Activated CD8-positive, alpha-beta memory T cell treated with anti-CD3 and anti-CD28 coated beads for 48 hours (primary cell): ENCODE measurements at places on chromosomes 1 and 21.

DNA sequence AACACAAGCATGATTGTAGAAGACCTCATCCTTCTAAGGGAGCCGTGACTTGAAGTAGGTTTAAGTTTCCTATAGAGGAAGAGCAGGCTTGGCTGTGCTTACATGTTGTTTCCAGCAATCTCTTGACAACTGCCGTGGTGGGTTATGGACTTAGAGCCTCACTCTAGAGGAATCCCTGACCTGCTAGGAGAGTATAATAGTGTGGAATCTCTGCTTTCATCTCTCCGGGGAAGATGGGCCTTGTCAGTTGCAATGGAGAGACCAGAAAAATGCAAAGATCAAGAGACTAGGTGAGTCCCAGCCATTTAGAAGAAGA lies 137.6 kb downstream of the MIS18A start:
- no peak for DNase-seq

DNA sequence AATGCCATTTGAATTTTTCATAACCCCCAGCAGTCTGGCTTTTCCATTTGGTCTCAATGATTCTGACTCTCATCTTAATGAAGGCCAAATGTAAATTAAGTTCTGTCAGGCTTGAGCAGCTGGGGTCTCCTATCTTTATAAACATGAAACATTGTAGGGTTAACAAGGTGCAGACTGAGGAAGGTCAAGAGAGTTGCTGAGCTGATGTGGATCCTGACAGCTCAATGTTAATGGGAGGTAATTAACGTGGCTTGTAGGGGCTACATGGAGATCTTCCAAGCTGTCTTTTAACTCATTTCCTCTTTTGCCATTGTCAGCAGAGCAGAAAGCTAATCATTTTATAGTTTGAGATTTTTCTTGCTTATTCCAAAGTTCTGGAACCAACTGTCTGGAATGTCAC lies 55.2 kb downstream of the FGGY start:
- no peak for DNase-seq

DNA sequence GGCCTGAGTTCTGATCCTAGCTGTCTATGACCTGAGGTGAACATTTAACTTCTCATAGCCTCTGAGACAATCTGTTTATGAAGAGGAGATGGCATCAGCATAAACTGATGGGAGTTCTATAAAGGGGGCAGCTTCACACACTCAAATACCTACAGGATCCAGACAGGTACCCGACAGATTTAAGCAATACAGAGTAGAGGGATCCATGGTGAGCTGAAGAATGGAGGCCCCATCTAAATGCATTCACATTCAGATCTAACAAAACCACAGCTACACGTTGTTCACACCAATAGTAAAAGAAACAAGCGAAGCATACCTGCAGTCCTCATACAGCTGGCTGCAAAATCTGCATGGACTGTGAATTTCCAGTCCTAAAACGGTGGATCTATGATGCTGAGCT lies 48.7 kb upstream of the ESRRG start:
- DNase-seq, result no peak

DNA sequence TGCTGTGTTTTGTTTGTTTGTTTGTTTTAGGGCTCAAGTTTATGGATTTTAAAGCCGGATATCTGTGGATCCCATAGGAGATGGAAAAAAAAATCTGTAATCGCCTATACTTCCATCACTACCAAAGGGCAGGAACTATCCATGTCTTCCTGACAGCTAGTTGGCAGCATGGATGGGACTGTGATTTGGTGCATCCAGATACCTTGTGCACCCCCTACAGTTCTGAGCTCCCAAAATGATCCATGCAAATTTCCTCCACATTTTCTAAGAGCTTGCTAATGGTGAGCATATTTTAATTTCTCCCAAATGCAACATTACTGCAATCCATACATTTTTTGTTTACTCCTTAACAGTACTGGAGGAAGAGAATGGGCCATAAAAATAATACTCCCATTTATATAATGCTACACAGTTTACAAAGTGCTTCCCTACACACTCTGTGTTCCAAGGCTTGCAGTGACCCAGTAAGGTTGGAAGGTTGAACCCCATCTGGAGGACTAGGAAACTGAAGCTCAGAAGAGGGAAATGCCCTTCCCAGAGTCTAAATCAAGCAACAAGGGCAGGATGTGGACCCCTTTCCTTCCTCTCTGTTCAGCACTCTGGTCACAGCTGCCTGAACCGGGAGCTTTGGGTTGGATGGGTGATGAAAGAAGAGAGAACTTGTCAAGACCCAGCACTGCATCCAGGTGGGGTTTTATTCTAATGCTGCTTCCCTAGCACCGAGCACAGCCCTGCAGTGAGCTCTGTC lies 48.0 kb downstream of the CAPN8 start:
- DNase-seq, result no peak

- no peak for DNase-seq
Observed at GRCh38 chr1:118563981-118564951, 379.2 kb upstream of the SPAG17 start.

DNA sequence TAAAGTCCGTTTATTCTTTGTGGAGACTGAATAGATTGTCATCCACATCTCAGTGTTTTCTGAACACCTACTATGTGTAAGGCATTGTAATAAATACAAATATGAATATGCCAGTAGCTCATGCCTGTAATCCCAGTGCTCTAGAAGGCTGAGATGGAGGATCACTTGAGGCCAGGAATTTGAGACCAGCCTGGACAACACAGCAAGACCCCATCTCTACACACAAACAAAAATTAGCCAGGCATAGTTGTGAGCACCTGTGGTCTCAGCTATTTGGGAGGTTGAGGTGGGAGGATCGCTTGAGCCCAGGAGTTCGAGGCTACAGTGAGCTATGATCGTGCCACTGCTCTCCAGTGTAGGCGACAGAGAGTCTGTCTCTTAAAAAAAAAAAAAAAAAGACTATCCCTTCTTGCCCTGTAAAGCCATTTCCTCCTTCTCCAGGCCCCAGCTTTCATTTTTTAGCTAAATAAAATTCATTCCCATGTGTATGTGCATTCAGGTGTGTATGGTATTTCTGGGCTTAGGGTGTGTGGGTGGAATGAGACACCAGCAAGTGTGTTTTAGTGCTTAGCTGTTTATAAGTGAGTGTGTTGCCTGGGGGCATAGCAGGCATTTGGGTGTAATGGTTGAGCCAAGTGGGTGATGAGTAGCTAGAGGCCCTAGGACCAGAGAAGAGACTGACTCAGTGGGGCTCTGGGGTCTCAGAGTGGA lies 7.8 kb downstream of the CELSR2 start:
- no peak for DNase-seq

DNA sequence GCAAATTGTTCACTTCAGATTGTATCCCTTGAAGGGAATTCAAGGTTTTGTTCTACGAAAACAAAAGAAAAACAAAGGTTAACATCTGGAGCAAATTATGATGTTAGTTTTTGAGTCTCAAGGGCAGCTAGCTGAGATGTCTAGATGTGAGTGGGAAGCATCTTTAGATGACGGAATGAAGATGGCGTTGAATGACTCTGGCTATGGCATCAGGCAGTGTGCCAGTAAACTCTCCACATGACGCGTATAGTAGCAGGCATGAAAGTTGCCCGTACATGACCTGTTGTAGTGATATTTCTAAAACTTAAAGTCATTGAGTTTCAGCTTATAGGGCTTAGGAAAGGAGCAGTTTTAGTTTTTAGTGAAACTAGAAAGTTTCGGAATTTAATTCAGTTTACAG lies 12.3 kb upstream of the SDC3 start:
- DNase-seq, result no peak

DNA sequence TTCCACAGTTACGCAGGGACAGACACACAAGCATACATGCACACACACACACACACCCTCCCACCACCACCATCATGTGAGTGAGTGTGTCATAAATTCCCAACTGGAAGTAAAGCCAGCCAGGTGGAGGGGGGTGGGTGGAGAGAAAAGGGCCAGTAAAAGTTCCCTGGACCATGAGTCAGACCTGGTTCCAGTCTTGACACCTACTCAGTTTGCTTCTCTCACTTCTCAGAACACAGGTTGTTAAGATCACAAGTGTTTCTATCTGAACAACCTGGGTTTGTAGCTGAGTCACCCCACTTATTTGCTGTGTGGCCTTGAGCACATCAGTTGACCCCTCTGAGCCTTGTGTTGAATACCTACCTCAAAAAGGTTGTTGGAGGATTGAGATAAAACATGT lies 9.6 kb downstream of the EPHA10 start:
- DNase-seq, result no peak

DNA sequence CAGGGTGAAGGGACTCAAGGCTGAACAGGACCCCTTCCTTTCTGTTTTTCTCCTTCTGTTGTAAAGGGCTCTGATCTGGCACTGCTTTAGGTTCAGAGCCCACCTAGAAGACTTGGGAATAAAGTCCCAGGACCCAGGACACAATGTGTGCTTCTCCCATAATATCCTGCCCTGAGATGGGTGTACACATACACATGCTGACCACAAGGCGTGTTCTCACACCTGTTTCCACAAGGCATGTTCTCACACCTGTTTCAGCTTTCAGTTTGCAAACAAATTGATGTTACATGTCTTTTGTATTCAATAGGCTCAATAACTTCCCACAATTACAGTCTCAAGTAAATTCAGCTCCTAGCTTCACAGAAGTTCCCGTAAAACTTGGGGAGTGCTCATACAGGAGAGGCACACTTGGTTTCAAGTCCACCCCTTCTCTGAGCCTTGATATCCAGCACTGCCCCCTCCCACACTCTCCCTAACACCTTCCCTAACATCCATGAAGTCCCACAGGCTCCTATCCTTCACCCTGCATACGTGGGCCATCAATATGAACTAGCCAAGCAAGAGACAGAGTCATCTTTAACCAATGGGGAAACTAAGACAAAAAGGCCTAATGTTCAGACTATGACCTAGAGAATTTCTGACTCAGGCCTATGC lies 41.7 kb downstream of the ERI3 start:
- DNase-seq, result no peak

DNA sequence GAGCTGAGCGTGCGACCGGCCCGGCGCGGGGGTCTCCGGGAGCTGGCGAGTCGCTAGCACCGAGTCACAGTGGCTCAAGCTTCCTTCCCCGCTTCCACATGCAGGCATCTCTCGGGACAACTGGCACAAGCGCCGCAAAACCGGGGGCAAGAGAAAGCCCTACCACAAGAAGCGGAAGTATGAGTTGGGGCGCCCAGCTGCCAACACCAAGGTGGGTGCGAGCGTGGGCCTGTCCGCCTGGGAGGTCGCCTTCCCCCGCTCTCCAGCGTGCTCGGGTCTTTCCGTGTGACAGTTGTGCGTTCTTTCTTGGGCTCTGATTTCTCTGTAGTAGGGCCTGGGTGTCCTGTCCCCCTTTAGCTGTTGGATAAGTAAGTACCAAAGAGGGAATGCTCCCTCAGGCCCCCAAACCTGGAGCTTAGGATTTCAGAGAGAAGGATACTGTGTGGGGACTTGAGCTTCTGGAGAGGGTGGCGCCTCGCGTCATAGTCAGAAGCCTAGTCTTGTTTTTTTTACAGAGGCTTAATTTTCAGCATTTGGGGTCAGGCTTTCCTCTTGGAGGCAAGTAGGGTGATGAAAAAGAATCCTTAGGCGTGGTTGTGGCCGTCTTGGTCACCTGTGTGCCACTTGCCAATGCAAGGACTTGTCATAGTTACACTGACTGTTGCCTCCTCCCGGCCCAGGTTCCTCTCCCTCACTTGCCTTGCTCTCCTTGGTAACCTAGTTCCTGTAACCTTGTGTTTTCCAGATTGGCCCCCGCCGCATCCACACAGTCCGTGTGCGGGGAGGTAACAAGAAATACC lies 790 bp downstream of the RPS8 start:
- DNase-seq, result no peak

DNA sequence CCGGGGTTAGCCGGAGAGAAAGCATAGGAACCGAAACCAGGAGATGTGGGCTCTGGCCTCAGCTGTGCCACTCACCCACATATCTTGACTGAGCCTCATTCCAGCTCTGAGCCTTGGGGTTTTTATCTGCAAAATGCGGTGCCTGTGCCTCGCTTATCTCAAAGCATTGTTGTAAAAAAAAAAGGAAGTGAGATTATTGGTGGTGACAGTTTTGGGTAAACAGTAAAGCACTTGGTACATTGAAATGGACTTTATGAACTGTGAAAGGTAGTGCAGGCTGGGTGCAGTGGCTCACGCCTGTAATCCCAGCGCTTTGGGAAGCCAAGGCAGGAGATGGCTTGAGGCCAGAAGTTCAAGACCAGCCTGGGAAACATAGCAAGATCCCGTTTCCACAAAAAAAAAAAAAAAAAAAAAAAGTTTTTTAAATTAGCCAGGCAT lies 3.8 kb downstream of the PTAFR start:
- no peak for DNase-seq

GRCh38 chr1:61412601-61413000 lies 312.3 kb downstream of the TM2D1 start:
- no peak for DNase-seq

GRCh38 chr1:145949219-145949618 lies 8.6 kb downstream of the LIX1L start:
- DNase-seq, result no peak

- DNase-seq, result no peak
Observed at GRCh38 chr1:233281711-233282581, 13.6 kb downstream of the PCNX2 start.

- DNase-seq, result no peak
Observed at GRCh38 chr1:212980123-212980785, 29.9 kb downstream of the VASH2 start.

DNA sequence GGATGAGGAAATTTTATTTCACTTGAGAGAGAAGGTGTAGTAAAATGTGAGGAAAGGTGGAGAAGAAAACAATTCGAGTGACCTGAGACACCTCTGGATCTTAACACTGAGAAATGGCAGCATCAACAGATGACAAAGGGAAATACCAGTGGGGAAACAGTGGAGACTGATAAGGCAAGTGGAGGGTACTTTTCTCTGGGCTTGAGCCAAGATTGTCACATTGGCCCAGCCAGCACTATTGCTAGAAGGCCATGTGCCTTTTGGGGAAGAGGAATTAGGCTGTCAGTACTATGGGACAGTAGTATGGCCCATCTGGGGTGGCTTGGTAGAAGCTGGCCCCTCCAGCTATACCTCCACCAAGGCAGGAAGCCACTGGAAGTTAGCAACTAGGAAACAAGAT lies 8.4 kb downstream of the SYPL2 start:
- DNase-seq, result no peak

GRCh38 chr1:184685116-184685515 lies 69.5 kb downstream of the EDEM3 start:
- DNase-seq, result no peak
